B cell (primary cell): ENCODE measurements at places on chromosomes 7 and 10. TPM values are rescaled to one million over a fixed set of nuclear protein-coding genes. Genes with fewer than 3 reads are reported as not detected.

- DNase-seq: no peak
These were observed 371.8 kb upstream of the KCND2 start for GRCh38 chr7:119900996-119901672.

DNA sequence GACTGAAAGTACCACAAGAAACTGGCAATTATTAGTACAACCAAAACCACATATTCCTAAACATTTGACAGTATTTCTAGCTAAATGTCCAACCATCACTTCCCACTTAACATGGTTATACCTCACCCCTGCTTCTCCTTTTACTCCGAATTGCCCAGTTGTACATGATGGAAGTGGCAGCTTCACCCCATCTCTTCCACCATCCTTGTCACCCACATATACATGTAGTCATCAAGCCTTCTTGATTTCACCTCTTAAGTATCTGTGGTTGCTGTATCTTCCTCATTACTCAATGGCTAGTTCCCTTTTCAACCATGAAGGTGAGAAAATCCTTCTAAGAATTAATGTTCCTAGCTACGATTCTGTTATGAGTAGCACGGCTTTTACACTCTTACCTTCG is 388.2 kb downstream of the CALN1 start:
- DNase-seq: no peak

GAD2 gene
- total RNA-seq: not detected in 2 replicates

DNA sequence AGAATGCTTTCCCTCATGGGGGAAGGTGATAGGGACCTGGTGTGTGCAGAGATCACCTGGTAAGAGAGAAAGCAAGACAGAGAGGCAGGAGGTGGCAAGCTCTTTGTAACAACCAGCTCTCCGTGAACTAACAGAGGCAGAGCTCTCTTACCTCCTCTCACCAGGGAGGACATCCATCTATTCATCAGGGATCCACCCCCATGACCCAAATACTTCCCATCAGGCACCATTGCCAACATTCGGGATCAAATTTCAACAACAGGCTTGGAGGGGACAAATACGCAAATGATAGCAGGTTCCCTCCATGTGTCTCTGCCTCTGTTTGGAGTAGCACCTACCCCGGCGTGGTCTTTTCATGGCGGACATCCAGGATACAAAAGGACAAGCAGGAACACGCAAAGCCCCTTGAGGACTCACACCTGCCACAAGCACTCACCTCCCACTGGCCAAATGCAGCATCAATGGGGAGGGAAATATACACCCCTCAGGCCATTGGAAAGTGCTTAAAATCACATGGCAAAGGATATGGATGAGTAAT is 431.2 kb upstream of the AUTS2 start:
- DNase-seq: no peak

DNA sequence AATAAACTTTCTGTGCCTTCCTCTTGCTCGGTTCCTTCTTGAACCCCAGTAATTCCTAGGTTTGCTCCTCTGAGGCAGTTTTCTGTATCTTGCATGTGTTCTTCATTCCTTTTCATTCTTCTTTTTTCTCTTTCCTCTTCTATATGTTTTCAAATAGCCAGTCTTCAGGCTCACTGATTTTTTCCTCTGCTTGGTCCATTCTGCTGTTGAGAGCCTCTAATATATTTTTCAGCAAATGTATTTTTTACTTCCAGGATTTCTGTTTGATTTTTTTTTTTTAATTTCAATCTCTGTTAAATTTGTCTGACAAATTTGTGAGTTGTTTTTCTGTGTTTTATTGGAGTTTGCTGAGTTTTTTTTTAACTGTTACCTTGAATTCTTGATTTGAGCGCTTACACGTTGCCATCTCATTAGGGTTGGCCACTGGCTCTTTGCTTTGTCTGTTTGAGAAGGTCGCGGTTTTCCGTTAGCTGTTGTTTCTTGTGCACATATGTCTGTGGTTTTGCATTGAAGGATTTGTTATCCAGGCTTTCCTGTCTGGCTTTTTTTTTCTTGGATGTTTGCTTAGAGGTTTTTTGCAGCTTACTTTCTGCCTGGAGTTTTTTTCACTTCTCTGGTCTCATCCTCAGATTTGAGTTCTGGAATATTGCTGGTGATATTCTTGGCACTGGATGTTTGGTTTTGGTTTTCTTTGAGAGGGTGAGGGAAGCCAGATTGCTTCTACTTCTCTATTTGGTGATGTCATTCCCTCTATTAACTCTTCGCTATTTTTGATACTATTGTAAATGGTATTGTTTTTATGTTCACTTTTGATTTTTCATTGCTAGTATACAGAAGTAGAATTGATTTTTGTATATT is 12.7 kb downstream of the SPRN start:
- DNase-seq: no peak

DNA sequence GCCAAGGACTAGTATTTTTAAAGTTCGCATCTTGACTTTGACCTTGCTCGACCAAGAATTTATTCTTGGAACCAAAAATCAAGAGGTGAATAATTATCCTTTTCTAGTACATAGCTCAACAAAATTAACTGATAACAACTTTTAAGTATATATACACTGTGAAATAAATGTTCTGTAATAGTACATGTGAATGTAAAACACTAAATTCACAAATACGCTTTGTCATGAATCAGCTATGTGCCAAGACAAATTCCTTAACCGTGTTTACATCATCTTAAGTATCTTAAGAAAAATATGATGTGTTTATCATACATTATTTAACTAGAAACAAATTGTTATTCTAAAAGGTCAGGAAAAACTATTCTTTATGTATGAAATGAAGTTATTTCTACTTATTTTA is 83.3 kb downstream of the CUL2 start:
- DNase-seq: no peak

- DNase-seq: no peak
These were observed 27.3 kb upstream of the ARHGAP22 start for GRCh38 chr10:48632166-48632565.

DNA sequence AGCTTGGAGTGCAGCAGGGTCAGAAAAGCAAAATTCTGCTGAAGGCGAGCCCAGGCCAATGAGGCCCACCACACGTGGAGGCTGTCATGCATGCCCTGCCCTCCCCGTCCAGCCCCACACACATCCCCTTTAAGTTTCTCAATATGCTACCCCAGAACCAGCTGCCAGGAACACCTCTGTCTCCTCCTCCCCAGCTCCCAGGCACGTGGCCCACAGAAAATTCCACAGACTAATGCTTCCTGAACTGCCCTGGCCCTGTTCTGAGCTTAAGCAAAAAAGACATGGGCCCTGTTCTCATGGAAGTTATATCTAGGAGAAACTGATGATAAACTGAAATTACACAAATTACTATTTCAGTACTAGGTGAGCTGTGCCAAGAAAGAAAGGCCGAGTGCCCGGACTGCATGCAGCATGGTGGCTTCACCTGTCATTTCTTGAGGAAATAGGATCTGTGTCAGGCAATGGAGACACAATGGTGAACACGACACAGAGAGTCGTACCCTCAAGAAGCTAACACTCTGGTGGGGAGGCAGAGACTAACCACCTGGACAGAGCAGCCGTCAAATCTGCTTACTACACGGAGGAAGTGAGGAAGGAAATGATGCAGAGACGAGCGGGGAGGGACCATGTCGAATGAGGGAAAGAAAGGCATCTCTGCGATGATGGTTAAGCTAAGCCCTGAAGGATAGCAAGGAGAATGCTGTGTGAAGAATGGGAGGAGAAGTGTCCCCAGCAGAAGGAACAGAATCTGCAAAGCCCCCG is 44.5 kb downstream of the PODXL start:
- DNase-seq: peak; percentile 10

DNA sequence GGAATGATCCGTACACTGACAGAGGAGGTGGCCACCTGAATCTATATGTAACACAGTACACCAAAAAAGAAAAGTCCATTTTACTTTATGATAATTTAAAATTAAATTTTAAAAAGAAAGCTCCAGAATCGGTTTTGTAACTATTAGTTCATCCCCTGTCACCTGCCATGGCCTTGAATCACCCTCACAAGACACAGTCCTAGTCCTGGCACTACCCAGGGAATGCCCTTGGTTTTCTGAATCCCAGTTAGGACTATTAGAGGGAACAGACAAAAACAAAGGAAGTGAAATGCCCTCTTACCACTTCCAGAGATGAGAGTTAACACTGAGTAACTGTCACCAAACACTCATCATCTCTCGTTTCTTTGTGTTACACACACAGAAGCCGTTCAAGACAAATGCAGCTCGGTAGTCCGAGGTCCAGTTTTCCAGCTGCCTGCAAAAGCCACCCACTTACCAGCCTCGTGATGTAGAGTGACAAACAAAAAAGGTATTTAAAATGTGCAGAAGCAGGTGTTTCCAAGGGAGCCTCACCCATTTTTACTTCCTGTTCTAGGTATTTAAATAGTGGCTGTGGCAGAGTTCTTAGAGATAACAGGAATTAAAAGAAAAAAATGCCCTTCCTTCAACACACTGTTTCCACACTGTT is 6.1 kb downstream of the PTPRN2 start:
- DNase-seq: no peak

GRCh38 chr10:7662522-7662921 is 4.2 kb downstream of the ITIH5 start:
- DNase-seq: no peak

- no peak for DNase-seq
These were observed 11.3 kb downstream of the NOD1 start for GRCh38 chr7:30467271-30467670.

DNA sequence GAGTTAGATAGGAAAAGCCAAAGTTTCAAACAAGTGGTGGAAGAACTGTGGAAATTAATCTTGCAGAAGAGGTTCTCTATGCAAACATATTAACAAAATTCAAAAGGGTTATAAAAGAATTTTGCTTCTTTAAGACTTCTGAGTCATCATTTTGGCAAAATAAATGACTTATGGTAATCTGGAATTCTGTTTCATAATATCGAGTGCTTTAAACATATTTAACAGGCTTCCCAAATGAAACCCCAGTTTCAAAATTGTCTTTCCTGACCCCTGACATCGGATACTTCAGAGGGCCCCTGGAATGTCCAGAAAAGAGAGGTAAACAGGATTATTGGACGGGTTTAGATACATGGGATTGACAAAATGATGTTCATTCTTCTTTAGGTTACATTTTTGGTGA is 444.6 kb downstream of the HTR7 start:
- no peak for DNase-seq
